Fibroblast of gingiva (primary cell): ENCODE measurements at places on chromosomes 12 and 14.

DNA sequence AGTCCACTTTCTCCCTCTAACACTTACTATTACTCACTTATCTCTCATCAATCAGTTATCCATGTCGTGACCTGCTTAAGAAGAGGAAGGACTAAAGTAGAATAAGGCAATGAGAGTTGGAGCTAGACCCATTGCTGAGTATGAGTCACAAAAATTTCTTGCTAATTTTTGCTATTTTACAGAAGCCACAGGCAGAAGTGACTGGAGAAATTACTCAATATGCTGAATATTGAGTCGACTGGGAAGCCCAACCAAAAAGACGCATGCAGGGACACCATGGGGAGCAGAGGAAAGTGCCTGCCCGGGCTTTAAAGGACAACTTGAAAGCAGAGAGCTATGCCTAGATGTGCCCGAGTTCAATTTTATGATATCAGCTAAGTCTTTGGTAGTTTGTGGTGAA is 115.4 kb upstream of the FOXG1 start:
- peak; percentile 38 for DNase-seq

- DNase-seq, result no peak
Measured at GRCh38 chr12:43883311-43883710, 47.4 kb downstream of the TMEM117 start.

DNA sequence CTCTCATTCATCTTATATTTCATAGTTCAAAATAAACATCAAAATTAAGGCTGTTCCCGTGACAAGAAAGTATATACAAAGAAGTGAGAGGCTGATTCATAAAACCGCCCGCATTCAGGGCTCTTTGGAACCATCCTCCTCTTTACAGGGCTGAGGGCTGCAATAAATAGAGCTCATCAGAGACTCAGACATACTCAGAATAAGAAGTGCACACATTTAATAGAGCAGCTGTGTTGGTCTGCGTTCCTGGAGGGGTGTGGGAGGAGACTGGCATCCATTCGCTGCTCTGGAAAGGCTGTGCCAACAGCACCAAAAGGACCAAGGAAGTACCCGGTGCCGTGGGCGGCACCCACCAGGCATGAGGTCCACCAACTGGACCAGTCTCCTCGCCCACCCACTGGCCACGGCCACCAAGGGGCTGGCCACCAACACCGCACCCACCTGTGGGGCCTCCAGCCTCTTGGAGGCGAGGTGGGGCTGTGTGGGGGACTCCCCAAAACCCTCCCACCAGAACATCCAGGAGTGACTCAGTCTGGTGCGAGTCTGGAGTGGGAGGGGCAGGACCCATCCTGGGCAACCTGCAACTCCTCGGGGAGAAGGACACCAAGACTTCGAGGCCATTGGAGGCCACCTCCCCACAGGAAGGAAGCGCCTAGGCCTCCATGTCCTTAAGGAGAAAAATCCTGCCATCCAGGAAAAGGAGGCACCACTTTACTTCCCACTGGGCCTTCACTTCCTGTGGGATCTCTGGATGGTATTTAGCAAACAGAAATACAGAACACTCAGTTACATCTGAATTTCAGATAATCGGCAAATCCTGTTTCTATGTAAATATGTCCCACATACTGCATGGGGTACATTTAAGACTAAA is 32.7 kb downstream of the VCPKMT start:
- no peak for DNase-seq

- DNase-seq, result no peak
Measured at GRCh38 chr12:24947541-24948419, 1.1 kb downstream of the BCAT1 start.

DNA sequence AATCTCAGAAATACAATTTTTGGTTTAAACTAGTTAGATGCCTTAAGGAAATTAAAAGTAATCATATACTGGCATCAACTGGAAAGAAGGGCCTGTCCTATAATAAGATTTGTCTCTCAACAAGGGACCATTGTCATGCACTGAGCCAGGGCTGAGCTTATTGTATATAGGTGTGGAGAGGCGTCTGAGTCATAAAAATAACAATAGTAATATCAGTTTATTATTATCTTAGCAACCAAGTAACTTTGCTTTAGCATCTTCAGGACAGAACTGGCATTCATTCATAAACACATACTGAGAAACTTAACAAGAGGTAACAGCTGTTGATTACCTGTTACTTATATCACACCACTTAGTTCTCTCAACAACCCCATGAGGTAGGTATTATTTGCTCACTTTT is 7.1 kb downstream of the KRT75 start:
- no peak for DNase-seq
